ENCODE measurements at places on chromosomes 6 and 20.

DNA sequence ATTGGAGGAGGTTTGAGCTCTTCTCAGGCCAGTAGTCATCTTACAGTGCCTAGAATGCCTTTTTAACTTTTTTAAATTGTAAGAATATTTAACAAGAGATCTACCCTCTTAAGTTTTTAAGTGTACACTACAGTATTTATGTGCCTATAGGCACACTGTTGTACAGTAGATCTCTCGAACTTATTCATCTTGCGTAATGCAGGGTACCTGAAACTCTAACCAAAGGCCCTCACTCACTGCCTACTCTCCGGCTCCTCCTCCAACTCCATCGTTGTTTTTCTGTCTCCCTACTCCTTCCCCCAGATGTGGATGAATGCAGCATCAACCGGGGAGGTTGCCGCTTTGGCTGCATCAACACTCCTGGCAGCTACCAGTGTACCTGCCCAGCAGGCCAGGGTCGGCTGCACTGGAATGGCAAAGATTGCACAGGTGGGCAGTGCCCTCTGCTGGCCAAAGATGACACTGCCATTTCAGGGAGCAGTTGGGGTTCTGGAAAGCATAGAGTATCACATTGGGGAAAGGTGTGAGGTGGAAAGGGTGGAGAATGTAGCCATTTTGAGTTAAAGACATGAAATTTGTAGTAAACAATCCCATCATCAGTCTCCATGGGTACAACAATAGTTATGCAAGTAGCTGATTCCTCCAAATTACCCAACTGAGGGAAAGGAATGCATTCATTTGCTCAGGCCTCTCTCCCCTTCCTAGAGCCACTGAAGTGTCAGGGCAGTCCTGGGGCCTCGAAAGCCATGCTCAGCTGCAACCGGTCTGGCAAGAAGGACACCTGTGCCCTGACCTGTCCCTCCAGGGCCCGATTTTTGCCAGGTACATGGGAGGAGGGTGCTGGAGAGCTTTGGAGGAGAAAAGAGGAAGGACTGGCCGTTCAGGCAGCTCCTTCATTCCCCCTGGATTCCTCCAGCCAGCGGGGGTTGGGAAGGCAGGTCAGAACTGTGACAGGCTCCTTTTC lies 18.4 kb upstream of the ZNF76 start:
- DNase-seq, result peak; percentile 63

- DNase-seq, result no peak
Observed at GRCh38 chr6:28656715-28657114, 131.0 kb downstream of the GPX5 start.

- no peak for DNase-seq
Observed at GRCh38 chr6:31718265-31718664, 3.1 kb downstream of the LY6G6D start.

DNA sequence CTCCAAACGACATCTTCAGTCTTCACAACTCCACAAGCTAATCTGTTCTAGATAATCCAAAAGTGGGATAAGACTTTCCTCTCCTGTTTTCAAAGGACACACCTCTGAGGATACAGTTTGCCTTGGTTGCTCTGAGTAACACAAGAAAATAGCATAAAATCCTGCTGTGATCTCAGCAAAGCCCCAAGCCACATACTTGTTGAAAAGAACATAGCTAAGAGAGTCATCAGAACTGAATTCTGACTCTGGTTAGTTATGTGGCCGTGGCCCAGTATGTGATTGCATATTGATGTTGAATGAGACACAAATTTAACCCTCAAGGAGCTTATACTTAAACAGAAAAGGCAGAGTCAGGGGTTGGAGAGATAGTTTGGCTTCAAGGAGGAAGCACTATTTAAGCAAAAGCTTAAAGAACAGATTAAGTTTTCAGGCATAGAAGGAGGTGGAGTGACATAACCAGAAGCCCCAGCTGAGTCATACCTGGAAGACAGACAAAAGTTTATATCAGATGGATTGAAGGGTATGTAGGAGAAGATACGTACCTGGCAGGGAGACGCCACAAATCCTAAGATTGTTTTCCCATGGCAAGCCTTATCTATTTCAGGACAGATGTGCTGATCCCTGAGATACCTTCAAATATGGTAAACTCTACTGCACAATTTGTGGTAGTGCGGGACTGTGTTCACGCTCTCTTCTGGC lies 41.2 kb downstream of the OPN5 start:
- DNase-seq, result no peak

- DNase-seq, result peak; percentile 75
Observed at GRCh38 chr6:133973109-133973971, 20.3 kb downstream of the TBPL1 start.

DNA sequence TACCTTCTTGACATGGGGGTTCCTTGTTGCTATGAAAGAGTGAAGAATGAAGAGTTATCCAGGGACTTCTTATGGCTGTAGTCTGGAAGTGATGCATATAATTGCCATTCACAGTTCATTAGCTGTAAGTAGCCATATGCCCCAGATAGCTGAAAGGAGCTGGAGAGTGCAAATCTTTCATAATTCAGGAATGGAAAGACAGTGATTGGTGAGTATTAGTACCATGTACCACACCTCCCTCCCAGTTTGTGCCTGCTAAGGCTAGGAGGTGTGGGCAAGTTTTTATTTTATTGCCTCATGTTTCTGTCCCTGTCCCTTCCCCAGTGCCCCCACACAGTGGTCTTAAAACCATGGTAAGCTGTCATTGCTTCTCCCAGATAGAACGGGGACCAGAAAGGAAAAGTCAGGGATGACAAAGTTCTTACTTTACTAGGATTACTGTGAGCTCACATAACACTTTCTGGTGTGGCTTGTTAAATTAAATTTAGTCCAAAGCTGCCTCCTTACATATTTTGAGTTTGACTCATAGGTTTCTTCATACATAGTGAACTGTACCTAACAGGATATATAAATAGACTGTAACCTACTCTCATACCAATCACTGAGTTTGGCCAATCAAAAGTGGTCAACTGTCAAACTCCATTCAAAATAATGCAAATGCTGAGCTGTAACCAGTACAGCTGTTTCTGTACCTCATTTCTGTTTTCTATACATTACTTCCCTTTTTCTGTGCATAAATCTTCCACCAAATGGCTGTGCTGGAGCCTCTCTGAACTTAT lies 119.4 kb downstream of the RFPL4B start:
- DNase-seq, result peak; percentile 55

DNA sequence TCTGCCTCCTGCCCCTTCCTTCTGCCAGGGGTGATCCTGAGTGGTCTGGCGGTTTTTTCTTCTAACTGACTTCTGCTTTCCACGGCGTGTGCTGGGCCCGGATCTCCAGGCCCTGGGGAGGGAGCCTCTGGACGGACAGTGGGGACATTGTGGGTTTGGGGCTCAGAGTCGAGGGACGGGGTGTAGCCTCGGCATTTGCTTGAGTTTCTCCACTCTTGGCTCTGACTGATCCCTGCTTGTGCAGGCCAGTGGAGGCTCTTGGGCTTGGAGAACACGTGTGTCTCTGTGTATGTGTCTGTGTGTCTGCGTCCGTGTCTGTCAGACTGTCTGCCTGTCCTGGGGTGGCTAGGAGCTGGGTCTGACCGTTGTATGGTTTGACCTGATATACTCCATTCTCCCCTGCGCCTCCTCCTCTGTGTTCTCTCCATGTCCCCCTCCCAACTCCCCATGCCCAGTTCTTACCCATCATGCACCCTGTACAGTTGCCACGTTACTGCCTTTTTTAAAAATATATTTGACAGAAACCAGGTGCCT lies 10.2 kb downstream of the SLC29A1 start:
- no peak for DNase-seq

GRCh38 chr6:112502351-112503090 lies 155.4 kb downstream of the RFPL4B start:
- DNase-seq, result peak; percentile 26

DNA sequence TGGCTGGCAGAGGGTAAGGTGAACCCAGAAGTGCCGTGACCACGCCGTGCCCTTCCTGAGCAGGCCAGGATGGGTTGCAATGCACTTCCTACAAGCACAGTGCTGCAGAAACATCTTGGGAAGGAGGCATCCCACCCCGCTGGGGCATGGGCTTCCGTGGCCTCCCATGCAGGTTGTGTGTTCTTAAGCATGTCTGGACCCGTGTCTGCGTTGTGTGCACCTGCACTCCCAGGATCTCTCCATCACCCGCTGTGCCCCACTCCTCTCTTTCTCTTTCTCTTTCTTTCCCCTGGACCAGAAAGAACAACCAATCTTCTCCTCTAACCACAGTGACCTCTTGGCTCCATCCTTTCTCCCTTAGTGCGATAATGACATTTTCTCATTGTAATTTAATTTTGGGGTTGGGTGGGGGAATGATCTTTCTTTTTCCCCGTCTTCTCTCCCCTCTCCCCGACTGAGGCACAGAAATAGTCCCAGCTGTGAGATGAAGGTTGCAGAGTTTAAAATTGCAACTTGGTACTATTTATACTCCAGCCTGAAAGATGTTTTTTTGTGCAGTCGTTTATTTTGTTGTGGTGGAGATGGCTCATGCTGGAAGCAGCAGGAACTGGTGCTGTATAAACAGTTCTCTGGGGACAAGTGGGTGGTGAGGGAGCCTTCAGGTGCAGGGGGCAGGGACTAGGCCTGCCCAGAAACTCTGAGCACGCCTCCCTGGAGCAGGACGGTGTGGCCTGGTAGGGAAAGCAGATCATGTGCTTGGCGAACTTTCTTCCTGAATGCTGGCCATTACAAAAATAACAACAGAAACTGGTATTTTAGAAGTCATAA lies 20.5 kb downstream of the BCAS4 start:
- DNase-seq, result peak; percentile 50

DNA sequence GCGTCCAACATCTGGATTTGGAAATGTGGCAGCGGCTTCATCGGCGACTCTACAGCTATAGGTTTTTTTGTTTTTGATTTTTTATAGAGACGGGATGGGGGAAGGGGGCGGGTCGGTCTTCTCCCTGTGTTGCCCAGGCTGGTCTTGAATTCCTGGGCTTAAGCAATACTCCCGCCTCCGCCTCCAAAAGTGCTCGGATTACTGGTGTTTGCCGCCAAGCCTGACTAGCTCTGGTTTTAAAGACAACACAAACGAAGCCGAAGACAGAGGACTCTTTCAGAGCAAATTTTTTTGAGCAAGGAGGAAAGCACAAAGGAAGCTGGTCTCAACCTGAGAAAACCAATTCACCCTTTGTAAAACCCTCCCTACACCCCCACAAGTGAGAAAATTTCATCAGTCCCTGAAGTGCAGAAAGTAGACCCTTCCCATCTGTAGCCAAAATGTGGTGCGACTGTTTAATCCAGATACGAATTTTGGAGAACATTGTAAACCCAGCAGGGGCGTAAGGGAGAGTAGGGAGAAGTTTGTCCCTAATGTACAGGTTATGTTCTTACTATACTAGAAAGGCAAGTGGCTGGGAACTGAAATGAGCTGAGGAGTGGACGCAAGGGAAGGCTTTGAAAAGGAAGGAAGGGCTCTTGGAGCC lies 185.9 kb downstream of the TRIM27 start:
- no peak for DNase-seq

GRCh38 chr6:135018052-135018451 lies 36.6 kb downstream of the HBS1L start:
- no peak for DNase-seq

DNA sequence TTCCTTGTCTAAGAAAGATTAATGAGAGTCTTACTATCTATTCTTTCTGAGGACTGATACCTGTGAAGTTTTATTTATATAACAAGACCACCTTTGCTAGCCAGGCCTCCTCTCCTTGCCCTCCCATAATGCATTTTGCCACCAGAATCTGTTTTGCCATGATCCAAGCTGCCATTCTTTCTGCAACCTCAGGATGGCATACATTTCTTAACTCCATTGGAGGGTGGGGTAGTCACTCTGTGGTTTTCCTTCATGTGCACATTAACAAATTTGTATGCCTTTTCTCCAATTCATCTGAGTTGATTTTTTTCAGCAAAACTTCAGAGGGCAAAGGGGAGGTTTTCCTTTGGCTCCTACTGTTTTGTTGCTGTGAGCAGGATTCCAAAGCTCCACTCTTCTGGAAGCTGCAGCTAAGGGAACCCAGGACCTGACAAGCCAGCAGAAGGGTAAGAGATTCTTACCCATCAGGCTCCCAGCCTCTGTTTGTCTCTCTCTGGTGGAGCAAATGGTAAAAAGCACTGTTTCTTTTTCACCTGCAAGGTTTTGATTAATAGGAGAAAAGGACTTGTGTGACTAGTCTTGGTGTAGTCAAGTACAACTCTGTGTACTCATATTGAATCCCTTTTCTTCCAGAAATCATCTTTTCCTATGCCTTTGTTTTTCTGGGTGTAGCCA lies 26.2 kb upstream of the ENPP4 start:
- peak; percentile 5 for DNase-seq

DNA sequence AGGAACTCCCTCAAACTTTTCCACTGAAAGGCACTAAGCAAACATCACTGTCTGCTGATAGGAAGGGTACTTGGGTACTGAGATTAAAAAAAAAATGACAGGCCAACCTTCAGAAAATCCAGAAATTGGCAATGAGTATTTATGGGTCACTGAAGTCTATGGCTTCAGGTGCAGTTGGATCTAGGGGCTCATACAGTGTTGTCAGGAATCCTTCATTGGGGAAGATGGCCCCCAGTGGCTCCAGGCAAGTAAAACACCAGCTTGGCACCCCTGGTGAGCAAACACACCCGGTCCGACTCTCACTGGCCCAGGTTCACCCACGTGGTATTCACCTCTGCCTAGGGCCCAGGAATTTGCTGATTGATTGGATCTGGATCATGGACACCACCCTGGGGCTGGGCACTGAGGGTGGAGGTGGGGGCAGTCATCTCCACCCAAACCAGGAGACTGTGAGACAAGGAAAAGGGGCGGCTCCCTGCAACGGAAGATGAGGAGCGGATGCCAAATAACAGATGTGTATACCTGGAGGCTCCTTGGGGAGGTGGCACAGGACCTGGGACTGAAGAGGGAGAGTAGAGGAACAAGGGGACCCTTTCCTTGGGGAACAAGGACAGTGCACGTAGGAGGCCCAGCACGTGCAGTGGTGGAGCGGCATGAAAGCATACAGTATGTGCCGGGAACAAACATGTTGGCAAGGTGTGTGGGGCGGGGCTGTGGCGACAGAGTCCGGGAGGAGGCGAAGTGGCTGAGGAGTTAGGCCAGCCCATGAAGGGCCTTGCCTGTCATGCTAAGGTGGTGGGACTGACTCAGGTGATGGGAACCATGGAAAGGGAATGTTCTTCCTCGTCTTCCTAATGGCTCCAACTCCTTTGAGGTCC lies 4.7 kb downstream of the SLC2A10 start:
- DNase-seq, result no peak

DNA sequence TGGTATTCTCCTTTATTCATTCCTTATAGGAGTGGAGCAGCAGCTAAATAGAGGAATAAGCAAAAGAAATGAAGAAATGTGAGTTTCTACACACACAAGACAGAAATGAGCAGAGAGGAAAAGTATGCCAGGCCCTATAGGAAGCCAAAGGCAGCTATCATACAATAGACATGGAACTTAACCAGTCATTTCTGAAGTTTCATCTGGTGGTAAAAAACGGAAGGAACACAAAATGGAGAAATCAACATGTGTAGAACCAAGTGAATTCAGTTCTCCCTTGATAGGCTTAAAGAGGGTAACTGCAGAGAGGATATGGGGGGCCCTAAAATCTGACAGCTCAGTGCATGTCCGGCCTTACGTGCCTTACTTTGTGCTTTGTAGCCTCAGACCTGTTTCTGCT lies 44.6 kb downstream of the TSBP1 start:
- DNase-seq, result no peak

GRCh38 chr6:29769336-29769735 lies 46.1 kb downstream of the HLA-F start:
- no peak for DNase-seq
